ENCODE measurements at places on chromosomes 7 and 10.

DNA sequence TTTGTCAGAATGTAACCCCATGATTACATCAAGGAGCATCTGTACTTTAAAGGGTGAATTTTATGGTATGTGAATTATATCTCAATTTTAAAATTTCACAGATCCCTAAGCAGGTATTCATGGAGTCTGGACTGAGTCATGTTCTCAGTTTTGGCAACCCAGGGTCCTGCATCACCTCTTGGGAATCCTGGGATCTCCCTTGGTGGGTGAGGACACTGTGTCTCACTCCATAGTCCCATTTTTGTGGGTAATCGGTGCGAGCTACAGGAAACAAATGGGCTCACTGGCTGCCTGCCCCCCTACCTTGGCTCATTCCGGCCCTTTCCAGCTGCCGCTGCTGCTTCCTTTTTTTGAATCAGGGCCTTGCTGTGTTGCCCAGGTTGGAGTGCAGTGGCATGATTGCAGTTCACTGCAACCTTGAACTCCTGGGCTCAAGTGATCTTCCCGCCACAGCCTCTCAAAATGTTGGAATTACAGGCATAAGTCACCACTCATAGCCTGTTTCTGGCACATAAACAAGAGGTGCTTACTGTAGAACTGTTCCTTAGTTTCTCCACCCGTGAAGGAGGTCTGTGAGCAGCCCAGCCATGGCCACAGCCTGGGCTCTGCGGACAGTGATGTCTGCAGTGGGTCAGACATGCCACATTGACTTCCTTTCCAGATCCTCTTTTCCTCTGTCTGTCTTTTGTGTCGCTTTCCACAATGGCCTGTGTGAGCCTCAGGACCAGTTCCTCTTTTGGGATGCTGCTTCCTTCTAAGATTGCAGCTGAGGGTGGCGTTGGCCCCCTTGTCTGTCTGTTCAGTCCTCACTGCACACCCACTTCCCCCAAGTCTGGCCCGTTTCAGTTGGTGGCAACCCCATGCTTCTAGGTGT, 14.5 kb downstream of the PALD1 start:
- no peak for DNase-seq

DNA sequence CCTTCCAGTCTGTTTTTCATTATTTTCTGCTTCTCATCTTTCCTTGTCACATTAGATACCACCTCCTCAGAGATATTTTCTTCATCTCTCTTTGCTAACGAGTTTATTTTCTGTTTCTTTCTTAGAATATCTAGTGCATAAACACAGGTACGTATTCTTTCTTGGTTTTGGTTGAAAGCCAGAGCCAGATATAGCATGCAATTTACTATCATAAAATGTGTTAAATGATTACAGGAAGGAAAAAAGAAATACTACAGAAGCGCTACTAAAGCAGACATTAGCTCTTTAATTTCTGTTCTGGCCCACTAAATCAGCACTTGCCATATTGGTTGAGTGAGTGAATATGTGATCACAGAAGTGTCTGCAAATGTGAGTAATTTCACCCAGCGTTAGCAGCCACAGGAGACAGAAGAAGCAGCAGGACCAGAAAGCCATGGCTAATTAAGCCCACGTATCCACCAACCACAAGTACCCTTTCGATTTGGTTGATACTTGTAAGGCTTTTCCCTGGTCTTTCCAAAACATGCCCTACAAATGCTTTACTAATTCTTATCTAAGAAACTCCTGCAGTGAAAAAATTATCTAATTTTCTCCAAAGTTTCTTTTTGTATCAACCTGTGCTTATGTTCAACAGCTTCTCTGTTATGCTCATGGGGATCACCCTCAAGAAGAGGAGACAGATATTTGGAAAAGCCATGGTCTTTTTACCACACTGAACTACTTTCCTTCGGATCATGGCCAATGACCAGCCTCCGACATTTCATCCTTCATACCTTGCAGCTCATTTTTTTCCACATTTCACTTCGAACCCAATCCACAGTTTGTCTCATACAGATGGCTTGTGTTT, 23.1 kb upstream of the MACC1 start:
- no peak for DNase-seq

GRCh38 chr10:63866747-63867140, 345.5 kb downstream of the REEP3 start:
- DNase-seq, result no peak

GRCh38 chr7:138868711-138869110, 70.7 kb upstream of the ATP6V0A4 start:
- DNase-seq, result no peak

- no peak for DNase-seq
These were observed 46.7 kb downstream of the HTRA1 start for GRCh38 chr10:122508021-122508420.

- DNase-seq, result no peak
These were observed 238.2 kb downstream of the BUB3 start for GRCh38 chr10:123392182-123392963.

- DNase-seq, result no peak
These were observed 13.7 kb upstream of the ANKRD22 start for GRCh38 chr10:88865281-88865876.

DNA sequence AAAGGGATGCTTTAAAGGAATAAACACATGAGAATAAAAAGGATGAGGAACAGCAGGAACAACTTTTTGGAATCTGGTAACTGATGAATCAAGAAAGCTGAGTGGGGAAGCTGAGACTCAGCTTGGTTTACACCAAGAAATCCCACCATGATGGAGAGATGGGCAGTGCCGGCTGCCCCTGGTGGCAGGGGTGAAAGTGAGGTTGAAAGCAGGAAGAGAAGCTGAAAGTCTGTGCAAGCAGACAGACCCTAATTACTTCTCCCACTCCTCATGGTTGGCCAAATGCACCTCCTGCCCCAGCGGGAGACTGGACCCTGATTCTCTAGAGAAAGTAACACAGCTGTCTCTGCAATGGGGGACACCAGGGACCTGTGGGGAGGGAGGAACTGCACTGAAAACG, 57.6 kb upstream of the NANOS1 start:
- no peak for DNase-seq

GRCh38 chr7:45888185-45888992, at the start of gene IGFBP1:
IGFBP1 (plus strand) TSS chr7:45888488; CDS start chr7:45888653, 165 bp downstream.
- DNase-seq, result no peak

GRCh38 chr7:24917510-24918239, 62.3 kb downstream of the OSBPL3 start:
- DNase-seq, result no peak

DNA sequence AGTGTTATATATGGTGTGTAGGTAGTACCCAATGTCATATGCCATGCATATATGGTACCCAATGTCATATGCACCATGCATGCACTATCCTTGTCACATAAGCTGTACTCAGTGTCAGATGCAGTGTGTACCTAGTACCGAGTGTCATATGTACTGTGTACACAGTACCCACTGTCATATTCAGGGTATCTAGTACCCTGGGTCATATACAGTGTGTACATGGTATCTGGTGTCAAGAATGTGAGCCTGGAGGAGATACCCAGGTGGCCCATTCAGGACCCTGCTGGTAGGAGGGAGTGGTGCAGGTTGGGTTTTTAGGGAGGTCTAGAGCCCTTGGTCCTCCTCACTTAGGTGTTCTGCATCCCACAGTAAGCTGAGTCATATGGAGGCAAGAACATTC, 1.8 kb downstream of the ZMYND11 start:
- no peak for DNase-seq

DNA sequence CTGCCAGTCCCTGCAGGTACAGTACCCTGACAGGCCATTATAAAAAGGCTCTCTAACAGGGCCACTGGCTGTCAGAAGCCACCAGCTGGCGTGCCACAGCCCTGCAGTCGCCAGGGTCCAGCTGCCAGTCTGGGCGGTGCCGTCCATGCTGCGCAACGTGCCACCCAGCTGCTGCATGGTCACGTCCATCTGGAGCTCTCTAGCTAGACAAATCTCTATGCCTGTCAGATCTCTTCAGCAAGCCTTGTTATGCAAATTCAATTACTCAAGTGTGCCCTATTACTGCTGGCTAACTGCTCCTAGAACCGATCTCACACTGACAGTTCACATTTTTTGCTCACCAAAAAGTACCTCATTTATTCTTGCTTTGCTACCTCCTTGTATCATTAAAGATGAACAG, 75.9 kb downstream of the HIBADH start:
- DNase-seq, result no peak

DNA sequence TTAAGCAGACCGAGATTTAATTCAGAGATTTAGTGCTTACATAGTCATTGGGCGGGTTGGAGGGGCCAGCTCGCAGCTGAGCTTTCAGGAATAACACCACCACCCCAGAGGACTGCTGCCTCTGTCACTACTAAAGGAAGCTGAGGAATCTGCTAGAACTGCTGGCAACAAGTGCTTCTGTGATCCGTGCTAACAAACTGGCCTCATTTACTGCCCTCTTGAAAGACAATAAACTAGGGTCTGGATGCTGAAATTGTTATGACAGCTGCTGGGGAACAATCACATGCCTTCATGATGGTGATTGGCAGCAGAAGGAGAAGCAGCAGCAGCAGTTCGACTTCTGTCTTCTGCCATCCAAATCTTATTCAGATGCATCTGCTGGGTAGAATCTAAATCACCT, 285.5 kb upstream of the TAC1 start:
- DNase-seq, result no peak

- no peak for DNase-seq
These were observed 33.7 kb downstream of the CTTNBP2 start for GRCh38 chr7:117839507-117839906.

DNA sequence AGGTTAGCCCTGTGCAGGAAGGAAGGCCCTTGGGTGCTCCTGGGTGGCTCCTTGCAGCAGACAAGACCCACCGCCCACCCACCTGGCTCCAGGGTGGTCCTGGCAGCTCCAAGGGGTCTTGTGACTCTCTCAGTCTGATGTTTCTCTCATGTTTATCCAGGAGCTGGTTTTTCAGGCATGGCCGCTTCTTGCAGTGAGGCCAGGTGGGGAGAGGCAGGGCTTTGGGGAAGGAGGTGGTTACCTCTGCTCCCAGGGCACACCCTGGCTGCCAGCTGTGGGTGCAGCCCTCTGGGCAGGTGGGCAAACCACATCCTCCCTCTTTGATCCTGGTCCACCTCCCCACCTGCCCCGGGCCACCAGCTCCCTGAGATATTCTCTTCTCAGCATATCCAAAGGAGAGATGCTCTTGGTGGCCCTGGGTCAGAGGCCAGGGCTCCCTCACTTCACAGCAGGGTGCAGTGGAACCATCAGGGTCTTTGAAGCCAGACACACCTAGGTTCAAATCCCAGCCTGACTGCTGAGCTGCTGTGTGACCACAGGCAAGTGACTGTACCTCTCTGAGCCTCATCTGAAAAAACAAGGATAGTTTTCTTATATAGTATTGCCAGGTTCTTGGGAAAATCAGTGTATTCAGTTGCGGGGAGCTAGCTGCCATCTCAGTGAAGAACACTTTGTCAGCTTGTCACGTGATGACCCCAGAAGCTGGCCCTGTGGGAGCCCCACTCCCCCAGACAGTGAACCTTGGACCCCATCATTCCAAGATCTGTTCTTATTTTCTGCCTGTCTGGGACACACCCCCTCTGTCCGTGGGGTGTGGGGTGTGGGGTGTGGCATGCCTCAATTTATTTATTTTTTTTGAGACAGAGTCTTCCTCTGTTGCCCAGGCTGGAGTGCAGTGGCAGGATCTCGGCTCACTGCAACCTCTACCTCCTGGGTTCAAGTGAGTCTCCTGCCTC, 11.5 kb downstream of the GTF2IRD1 start:
- DNase-seq, result no peak

- DNase-seq, result no peak
These were observed 6.9 kb upstream of the HYCC1 start for GRCh38 chr7:23020742-23021401.

DNA sequence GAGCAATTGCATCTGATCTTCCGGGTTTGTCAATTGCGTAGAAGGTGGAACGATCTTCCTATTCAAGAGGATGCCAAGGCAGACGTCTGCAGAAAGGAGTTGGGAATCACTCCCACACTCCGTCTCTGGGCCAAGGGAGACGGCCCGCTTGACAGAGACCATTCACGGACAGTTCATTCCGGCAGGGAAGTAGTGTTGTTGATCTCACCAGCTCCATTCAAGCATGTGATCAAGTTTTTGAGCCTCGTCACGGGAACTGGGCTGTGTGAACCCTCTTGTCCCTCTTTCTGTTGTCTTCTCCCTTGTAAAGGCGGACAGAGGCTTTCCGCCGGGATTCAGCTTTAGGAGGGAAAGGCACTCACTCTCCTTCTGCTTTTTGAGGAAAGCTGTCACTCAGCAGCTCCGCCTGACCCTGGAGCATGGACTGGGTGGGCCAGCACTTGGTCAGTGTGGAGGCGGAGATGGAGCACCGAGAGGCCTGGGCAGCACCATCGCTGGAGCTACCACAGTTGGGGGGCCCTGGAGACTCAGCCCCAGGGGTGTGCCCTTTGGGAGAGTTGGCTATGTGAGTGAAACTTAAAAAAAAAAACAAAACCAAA, 44.9 kb downstream of the SPDYE5 start:
- DNase-seq, result no peak

GRCh38 chr7:40582539-40582938, 447.7 kb downstream of the SUGCT start:
- no peak for DNase-seq

DNA sequence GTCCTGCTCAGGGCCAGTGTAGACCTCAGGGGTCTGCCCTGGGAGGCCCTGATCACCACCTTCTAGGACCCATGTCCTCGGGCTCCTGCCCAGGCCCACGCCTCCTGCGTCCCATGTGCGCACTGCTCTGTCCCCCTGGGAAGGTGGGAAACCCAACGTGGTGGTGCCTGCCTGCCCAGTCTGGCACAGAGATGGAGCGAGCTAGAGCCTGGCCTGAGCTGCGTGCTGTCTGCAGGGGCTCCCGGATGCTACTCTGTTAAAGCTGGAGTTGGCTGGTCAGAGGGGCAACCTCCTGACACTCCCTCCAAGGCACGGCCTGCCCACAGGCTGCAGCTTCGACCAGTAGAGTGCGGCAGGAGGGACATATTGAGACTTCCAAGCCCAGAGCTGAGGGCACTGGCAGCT, 171.7 kb downstream of the DNAJB6 start:
- no peak for DNase-seq

GRCh38 chr10:107728807-107729206, 564.3 kb upstream of the SORCS1 start:
- DNase-seq, result no peak

GRCh38 chr10:74419958-74420375, 268.9 kb downstream of the ADK start:
- DNase-seq, result no peak

- no peak for DNase-seq
These were observed 319.9 kb downstream of the NXPH1 start for GRCh38 chr7:8753355-8753754.

GRCh38 chr7:128425850-128426249, 16.1 kb upstream of the IMPDH1 start:
- DNase-seq, result peak; percentile 66

DNA sequence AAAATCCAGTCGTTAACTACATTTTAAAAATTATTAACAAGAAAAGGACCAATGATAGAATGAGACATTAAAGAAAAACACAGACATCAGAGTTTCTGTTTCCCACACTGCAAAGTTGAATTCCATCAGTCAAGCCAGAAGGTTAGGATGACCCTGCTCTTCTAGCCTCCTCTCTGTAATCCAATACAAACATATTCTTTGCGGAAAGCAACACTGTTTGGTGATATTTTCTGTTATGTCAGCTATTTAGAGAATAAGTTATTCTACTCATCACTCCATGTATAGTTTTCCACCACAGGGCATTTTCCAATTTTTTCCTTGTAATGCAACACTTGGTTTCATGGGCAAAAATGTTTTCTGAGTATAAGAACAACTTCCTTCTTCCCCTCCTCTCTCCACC, 152.3 kb downstream of the EVX1 start:
- DNase-seq, result no peak
